ENCODE measurements at places on chromosomes 1 and 21.

- no peak for DNase-seq
Measured at GRCh38 chr1:161949548-161949947, 74.1 kb downstream of the OLFML2B start.

DNA sequence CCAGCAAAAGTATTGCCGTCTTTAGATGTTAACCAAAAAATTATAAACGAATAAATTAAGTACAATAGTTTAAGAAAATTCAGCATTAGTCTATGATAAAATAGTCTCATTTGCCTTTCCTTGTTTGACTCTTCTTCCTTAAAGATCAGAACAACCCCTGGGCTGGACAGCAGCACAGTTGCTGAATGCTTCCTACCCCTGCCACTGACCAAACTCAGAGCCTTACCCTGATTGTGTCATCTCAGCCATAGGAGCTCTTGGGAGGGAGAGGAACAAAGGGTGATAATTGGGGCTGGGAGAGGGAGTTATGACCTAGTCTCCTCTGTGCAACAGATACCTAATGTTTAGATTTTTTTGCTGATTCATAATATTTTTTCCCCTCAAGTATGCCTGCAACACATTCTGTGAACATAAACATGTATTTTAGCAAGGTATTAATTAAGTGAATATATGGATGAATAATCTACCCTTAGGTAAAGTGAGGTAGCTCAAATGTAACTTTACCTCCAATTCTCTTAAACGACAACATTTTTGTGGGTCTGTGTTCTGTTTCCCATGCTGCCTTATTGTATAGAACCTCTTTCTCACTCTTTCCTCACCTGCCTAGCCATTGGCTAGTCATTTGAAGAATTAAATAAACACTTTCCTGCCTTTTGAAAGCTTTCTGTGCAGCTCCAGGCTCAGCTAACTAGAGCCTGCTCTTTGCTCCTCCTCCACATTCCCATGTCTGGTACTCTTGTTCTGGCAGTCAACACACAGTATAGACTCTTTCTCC lies 46.1 kb downstream of the FGGY start:
- peak; percentile 6 for DNase-seq

GRCh38 chr1:185559151-185559550 lies 175.0 kb upstream of the HMCN1 start:
- DNase-seq = no peak

GRCh38 chr1:216044538-216044937 lies 378.7 kb downstream of the USH2A start:
- DNase-seq = no peak

DNA sequence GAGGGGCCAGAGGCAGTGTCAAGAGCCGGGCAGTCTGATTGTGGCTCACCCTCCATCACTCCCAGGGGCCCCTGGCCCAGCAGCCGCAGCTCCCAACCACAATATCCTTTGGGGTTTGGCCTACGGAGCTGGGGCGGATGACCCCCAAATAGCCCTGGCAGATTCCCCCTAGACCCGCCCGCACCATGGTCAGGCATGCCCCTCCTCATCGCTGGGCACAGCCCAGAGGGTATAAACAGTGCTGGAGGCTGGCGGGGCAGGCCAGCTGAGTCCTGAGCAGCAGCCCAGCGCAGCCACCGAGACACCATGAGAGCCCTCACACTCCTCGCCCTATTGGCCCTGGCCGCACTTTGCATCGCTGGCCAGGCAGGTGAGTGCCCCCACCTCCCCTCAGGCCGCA lies at the start of gene BGLAP:
Gene BGLAP, plus strand, starts transcription at position 259 of the 400 bp plus-strand sequence. Its CDS starts 48 bp downstream, at position 307.
- DNase-seq = no peak

GRCh38 chr1:147337040-147337630 lies 94.7 kb downstream of the CHD1L start:
- no peak for DNase-seq

DNA sequence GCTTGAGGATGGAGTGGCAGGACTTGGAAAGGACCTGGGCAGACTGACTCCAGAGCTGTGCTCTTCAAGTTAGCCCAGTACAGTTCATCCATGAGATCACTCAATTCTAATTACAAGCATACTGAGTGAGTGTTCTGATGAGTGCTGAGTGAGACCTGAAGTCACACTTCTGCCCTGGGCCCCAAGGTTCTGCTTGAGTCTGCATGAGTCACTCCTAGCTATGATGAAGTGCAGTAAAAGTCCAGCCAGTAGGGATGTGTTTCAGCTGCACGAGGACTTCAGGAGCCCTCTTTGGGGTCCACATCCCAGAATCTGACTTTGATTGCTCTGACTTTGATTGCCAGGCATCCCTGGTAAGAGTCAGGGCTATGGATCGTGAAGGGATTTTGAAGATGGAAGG lies 35.8 kb downstream of the PLEKHA6 start:
- DNase-seq = no peak

DNA sequence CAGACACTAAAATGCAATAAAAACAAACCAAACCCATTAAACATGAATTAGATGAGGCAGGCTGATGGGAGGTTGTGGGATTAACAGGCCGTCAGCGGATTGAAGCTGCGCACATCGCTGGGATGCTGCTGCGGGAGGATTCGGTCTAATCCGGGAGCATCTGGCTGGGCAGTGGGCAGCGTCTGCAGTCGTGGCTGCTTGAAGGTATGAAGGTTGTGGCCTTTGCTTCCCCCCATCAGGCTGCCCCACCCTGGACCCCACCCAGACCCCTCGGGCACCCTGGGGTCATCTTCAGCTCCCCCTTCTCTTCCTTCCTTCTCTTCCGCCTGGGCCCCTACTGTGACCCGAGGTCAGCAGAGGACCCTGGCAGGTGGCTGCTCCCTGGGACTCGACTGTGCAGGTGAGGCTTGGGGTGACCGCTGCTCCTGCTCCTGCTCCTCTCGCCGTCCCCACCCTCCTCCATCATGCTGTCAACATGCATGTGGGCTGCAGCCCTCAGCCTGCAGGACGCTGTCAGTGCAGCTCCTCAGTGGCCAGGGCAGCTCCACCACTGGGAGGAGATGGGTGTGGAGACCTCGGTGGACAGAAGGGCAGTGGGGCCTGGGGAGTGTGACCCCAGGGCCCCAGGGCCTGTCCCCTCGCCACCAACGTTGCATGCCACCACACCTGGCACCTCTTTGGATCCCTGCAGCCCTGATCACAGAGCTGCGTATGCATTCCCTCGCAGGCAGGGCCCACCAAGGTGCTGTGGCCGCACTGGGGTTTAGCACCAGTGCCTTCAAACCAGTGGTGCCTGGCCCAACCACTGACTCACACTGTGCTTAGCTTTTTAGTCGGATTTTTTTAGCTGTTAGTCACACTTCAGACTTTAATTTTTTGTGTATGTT lies 112.2 kb upstream of the COL6A1 start:
- DNase-seq = no peak

- no peak for DNase-seq
Measured at GRCh38 chr21:27371975-27372331, 405.1 kb upstream of the ADAMTS5 start.

DNA sequence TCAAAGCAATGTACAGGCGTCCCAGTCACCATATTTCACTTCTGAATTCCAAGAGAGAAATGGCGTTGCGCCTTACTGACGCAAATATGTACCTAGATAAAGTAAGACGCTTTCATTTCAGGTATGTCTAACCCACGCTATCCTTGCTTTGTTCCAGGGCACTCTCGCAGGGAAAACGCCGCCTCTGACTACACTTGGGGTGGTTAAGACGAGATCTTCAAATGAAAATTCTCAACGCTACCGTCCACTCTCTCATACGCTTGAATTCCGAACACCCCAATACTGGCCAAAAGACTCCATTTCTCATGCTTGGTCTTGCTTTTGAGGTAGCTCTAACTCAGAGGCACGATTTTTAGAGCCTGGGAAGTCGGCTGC lies 736 bp upstream of the ZMPSTE24 start:
- no peak for DNase-seq

- DNase-seq = peak; percentile 3
Measured at GRCh38 chr1:23400324-23401114, 24.0 kb downstream of the TCEA3 start.

- no peak for DNase-seq
Measured at GRCh38 chr1:3809680-3810079, 13.4 kb upstream of the LRRC47 start.

GRCh38 chr1:112714313-112715263 lies 544 bp downstream of the PPM1J start:
- DNase-seq = no peak

GRCh38 chr1:227707846-227708245 lies 27.3 kb downstream of the JMJD4 start:
- no peak for DNase-seq

DNA sequence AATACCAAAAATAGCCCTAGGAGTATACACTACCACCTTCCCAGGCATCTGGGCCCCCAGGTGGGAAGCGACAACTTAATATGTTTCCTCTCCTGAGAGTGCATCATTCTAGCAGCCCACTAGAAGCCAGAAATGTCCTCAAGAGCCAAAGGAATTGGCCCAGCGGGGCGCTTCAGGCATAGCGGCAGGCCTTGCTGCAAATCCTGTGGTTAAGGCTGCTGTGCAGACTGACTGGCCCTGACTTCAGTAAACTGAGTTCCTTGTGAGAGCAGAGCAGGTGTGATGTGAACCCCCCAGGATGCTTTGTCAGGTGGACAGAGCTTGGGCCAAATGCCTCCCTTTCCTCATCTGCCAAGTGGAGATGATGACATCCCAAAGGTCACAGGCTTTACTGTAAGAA lies 29.7 kb upstream of the LDLRAP1 start:
- DNase-seq = no peak

- DNase-seq = peak; percentile 31
Measured at GRCh38 chr1:26530895-26531598, 1.5 kb downstream of the RPS6KA1 start.

DNA sequence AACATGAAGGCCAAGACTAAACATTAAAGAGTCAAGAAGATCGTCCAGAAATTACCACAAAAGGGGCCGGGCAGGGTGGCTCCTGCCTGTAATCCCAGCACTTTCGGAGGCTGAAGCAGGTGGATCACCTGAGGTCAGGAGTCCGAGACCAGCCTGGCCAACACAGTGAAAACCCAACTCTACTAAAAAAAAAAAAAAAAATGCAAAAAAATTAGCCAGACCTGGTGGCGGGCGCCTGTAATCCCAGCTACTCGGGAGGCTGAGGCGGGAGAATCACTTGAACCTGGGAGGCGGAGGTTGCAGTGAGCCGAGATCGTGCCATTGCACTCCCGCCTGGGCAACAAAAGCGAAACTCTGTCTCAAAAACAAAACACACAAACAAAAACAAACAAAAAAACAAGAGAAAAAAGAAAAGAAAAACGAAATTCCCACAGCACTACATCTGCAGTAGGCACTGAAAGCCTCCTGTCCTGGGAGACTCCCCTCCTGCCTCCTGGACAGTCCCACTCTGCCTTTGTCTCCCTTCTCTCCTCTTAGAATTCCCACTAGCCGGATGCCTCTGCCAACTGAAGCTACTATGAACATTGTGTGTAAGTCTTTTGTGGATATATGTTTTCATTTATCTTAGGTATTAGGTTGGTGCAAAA lies 17.7 kb upstream of the RIPK4 start:
- DNase-seq = no peak

DNA sequence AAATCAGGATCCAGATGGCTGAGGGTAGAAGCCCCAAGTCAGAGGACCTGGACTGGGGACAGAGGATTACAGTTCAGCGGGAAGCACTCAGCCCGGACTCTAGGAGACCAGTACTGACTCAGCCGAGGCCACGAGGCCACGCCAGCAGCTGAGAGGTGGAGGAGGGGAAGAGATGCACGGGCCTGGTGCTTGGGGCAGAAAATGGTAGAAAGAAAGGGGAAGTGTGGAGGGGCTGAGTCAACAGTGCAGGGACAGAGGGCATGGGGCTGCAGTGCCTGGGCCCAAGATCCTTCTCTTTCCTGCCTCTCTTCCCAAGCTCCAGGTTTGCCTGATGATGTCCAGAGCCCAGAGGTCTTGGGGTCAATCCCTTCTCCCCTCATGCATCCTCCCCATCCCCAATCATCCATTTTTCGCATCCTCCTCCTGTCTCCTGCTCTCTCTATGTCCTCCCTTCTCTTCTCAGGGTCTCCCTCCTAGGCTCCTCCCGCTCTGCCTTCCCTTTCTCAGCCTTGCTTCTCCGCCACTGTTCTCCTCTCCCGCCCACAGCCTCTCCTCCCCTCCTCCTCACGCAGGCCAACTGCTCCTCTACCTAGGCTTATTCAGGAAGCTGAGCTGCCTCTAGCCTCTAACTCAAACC lies 7.7 kb downstream of the ARHGEF2 start:
- peak; percentile 92 for DNase-seq

DNA sequence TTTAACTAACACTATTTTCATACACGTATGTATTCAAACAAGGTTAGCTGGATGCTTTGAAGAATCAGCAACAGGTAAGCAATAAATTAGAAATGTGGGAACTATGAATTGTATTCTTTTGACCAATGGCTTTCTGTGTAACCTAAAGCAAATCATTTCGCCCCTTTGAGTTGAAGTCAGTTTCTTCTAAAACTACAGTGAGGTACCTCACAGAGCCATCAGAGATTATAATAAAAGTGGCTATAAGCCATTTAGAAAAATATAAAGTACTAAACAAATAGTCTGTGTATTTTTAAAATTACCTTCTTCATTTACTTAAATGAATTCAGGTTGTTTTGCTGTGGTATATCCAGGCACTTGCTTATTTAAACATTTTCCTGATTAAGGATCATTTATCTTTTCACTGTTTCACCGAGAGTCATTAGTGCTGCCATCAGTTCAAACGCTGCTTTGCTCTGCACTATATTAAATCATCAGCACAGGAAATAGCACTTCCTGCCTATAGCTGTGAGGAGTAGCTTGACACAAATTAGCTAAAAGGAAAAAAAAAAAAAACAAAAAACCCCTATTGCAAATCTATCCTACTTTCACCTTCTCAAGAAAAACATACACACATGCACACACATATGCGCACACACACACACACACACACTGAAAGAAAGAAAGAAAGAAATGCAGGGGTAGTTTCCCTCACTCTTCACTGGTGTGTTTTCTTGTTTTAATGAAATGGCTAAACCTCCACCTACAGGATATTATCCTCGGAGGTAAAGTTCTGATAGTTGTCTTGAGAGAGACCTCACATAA lies 39.8 kb upstream of the C1orf105 start:
- DNase-seq = peak; percentile 8

GRCh38 chr1:53111073-53111556 lies 31.3 kb downstream of the SLC1A7 start:
- DNase-seq = no peak

- DNase-seq = no peak
Measured at GRCh38 chr1:189851806-189852367, 625.8 kb downstream of the BRINP3 start.

- DNase-seq = no peak
Measured at GRCh38 chr21:31351960-31352359, 7.9 kb upstream of the TIAM1 start.

Measured in AML-193 (cell line).